Hepatocyte (in vitro differentiated cells): ENCODE measurements at places on chromosomes 11 and 22.

- peak; percentile 99 for DNase-seq
Measured at GRCh38 chr11:71453037-71453917, at the start of gene NADSYN1. Gene NADSYN1 (plus strand): TSS chr11:71453203. CDS start chr11:71453297, 94 bp downstream.

GRCh38 chr11:13333456-13333957 is 55.9 kb downstream of the BMAL1 start:
- DNase-seq: peak; percentile 28

GRCh38 chr22:33745501-33745900 is 174.8 kb downstream of the LARGE1 start:
- no peak for DNase-seq

DNA sequence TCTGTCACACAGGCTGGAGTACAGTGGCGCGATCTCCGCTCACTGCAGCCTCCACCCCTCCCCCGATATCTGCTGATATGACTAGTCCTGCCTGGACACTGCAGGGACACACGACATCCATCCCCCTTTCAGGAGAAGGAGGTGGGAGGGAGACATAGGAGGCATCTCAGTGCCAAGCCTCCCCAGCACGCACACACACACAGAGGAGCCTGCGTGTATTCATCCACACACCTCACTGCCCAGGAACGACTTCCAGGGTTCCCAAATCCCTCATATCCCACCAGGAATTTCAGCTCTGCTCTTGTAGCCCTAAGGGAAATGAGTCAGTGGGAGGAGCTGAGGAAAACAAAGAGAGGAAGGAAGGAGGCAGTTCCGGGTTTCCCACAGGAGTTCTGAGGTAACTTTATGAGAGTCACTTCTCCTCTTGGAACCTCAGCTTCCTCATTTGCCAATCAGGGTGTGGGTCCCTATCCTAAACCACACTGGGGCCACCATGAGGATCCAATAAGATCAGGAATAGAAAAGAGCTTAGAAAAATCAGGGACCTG is 37.2 kb upstream of the ACER3 start:
- DNase-seq: no peak

DNA sequence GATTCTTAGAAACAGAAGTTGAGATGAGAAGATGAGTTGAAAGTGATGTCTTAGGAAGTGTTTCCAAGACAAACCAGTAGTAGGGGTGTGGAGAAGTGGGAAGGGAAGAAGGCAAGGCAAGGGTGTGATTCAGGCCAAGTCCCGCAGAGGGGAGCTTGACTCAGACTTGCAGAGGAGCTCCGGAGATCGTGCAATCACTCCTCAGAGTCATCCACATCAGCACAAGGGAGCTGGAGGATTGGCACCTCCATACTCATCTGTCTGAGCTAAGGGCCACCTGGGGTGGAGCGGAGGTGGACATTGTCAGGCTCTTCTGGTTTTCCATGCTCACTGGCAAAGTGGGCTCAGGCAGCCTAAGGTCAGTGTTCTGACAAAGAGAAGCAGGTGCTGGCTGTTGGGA is 44.4 kb downstream of the CHRDL2 start:
- no peak for DNase-seq

DNA sequence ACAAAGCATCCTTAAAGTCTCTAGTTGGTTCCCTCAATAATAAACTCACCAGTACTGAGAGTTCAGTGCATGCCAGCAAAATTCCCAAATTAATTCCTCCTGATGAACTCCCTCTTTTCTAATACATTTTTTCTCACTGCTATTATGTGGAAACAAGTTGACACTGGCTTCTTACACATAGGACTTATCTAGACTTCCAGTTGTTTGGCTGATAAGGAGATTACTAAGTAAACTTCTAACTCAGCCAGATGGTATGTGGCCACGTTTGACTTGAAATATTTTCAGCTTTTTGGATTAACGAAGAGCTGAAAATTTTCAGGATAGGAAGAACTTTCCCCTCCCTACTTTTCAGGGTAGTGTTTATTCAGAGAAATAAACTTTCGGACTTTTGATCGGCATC is 1154.2 kb upstream of the TENM4 start:
- peak; percentile 48 for DNase-seq

- DNase-seq: no peak
Measured at GRCh38 chr22:44127356-44127755, 53.4 kb upstream of the PARVG start.

GRCh38 chr11:67303132-67303834 is at the start of gene SSH3:
Gene SSH3 (plus strand): TSS chr11:67303530. CDS start chr11:67303626, 96 bp downstream.
- peak; percentile 91 for DNase-seq

DNA sequence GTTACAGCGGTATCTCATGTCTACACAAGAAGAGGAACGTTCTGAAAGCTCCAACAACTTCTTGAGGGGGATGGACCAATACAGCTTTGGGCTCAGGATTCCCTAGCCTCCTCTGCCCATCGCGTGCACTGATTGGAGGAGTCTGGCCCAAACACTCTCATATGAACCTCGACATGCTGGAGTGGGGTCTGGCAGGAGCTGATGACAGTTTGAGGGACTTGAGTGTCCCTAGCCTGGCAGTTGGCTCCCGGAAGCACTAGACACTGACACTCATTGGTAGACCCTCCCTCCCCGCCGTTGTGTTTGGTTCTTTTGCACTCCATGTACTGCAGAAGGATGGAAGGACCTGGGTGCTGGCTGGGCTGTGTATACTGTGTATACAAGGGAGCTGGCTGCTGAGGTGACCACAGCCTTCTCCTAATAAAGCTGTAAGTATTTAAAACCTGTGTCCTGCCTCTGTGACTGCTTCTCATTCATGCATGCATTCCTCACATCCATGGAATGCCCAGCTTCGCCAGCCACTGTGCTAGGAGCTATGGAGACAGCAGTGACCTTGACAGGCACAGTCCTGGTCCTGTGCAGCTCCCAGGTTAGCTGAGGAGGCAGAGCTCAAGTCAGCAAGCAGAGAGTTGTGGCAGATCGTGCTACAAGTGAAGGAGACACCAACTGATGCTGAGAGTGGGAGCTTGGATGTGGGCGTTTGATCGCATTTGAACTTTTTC is 27.9 kb downstream of the ADAMTS15 start:
- DNase-seq: no peak

DNA sequence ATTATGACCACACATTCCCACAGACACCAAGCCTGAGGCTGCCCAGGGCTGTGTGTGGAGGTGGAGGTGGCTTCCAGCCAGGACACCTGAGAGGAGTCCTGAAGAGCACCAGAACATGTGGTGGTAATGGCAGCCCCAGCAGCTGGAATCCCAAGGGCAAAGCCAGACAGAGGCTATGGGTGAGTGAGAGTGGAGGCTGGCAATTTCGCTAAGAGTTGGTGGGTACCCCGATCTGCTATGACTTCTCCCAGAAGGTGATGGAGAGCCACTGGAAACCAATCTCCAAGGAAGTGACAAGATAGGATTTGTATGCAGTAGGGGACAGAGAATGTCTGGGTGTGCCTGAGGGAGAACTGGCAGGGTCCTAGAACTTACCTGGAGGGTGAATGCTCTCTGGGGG is 69.3 kb upstream of the CLTCL1 start:
- DNase-seq: no peak

DNA sequence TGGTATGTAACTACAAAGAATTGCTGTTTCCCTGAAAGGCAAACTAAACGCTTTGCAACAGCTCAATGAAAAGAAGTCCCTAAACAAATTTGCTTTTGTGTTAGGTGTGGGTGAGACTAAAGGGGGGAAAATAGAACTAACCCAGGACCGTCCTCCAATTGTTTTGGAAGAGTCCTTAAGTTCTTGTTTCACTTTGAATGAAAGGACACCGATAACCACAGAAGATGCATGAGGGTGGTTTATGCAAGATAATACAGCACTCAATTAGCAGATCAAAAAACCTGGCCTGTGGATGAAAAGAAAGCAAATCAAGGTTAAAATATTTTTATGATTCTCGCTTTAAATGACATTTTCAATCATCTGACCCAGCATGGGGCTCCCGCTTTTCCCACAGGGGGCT is 304.5 kb upstream of the SYN3 start:
- no peak for DNase-seq

- DNase-seq: no peak
Measured at GRCh38 chr22:43996170-43996980, 27.7 kb upstream of the PARVB start.

- no peak for DNase-seq
Measured at GRCh38 chr11:45722144-45722543, 56.7 kb upstream of the CHST1 start.

DNA sequence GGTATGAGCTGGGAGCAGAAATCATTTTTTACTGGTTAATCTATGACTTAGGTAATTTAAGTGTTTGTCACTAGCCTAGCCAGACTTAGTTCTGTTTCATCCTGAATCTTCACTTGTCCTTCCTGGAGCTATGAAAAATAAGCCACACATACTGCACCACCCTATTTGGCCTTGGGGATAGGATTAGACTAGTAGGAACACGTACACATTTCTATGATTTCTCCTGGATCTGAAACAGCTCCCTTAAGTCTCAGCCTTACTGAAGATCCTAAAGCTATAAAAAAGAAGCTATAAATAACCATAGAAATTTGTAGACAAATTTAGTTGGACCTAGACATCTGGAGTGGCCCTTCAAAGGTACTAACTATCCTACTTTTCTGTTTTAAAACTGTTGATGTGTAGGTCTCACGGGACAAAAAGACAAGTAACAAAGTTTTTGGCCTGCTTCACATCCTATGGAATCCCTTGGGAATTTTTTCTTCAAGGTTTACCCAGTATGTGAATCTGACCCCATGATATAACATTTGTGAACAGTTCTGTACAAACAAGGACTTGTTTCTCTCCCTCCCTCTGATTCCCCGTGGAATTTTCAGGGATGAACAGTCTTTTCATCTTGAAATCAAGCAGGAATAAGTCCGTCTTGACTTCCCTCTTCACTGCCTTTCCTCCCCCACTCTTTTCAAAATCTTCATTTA is 275.0 kb downstream of the FAM76B start:
- no peak for DNase-seq

GRCh38 chr11:130449996-130450769 is 1.7 kb downstream of the ADAMTS15 start:
- DNase-seq: peak; percentile 85

- peak; percentile 29 for DNase-seq
Measured at GRCh38 chr11:122910775-122911174, 28.2 kb downstream of the JHY start.

DNA sequence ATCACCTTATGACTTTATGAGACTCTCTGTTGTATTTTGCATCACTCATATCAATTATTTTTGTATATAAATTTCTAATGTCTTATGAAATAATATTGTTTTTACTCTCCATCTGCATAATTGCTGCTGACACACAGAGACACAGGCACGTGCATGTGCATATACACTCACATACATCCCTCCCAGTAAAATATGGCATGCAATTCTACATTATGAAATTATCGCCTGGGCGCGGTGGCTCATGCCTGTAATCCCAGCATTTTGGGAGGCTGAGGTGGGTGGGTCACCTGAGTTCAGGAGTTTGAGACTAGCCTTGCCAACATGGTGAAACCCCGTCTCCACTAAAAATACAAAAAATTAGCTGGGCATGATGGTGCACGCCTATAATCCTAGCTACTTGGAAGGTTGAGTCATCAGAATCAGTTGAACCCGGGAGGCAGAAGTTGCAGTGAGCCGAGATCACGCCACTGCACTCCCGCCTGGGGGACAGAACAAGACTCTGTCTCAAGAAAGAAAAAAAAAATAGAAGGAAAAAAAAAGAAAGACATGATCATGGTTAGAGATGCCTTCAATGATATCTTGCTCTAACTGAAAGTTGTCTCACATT is 96.7 kb upstream of the LUZP2 start:
- DNase-seq: no peak

DNA sequence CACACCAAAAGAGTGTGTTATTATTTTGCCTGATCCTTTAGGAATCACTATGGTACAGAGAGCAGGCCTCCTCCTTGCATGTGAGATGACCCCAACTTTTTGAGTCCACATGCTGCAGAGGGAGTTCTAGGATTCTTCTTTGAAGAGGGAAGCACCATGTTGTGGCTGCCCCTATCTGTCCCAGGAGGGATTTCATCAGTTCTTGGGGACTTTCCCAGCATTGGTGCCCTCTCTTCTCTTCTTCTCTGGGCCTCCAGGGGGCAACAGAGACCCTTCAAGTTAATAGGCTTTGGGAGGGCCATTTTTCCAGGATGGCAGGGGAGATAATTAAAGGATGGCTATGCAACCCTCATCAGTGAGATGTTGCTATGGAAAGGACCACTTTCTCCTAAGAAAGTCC is 3.6 kb downstream of the MMP1 start:
- peak; percentile 34 for DNase-seq

- no peak for DNase-seq
Measured at GRCh38 chr22:19275104-19275503, 16.4 kb downstream of the CLTCL1 start.

- peak; percentile 69 for DNase-seq
Measured at GRCh38 chr11:64489831-64490441, 101.1 kb upstream of the SLC22A12 start.

- peak; percentile 61 for DNase-seq
Measured at GRCh38 chr22:20957102-20957682, 9.9 kb upstream of the AIFM3 start.

DNA sequence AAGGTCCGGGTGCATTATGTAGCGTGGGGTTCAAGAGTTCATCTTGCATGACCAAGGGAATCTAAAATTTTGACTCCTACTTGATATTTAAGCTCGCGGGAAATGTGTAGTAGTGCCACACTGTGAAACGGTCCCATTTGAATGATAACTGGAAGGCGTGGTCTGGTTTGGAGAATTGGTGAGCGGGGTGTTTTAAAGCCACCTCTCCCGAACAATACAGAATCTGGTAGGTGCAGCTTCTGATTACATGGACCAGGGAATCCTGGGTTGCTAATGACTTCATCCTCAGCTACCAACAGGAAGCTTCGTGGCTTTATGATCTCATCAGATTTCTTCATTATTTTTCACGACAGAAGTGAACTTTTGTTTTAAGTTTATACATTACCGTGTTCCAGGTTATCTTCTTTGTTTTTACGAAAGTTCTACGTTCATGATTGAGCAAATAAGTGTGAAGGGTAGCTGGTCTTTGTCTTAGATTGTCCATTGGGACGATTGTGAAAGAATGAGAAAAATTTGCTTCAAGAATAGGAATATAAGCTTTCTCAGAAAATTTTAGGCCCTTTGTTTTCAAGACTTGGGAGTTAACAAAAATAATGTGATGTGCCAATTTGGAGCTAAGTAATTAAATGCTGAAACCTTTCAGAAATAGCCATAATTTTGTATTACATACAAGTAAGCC is 1.7 kb downstream of the QSER1 start:
- DNase-seq: peak; percentile 69

DNA sequence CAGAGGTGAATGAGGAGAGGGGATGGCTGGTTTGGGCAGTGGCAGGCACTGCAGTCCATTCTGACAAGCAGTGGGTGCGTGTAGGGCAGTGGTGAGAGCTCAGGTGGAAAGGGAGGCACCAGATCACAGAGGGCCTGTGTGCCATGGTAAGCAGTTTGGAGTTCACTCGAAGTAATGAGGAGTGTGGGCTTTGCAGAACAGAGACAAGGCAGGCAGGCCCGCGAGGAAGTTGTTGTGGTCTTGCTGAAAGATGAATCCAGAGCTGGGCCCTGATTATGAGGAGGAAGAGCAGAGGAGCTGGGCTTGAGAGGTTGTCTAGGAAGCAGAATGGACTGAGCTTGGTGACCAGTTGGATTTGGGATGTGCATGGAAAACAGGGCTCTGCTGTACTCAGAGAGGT is 1.6 kb upstream of the DNAJB13 start:
- no peak for DNase-seq
